GM12891 (cell line): ENCODE measurements at places on chromosomes 4 and X.

DNA sequence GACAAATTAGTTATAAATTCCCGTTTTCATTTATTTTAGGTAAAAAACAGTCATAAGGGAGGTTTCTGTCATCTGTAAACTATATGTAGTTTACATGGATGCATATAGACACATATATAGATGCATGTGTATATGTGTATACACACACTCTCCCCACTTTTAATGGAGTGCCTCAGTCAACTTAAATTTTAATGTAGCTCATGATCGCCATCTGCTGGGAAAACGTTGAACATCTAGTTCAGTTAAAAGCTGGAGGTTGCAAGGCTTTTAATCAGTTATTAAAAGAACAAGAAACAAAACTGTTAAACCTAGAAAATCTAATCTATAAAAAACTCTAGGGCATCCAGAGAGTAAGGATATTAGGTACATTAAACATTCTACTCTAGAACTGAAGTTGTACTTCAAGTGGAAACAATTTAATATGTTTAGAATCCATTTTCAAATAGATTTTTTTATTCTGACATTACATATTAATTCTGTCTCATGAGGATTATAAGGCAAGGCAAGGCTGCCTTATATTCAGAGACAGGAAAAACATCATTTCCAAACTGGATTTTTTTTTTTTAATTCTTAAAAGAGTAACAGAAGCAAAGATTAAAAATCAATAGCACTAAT lies 122.6 kb downstream of the SHISA3 start:
- DNase-seq = no peak

DNA sequence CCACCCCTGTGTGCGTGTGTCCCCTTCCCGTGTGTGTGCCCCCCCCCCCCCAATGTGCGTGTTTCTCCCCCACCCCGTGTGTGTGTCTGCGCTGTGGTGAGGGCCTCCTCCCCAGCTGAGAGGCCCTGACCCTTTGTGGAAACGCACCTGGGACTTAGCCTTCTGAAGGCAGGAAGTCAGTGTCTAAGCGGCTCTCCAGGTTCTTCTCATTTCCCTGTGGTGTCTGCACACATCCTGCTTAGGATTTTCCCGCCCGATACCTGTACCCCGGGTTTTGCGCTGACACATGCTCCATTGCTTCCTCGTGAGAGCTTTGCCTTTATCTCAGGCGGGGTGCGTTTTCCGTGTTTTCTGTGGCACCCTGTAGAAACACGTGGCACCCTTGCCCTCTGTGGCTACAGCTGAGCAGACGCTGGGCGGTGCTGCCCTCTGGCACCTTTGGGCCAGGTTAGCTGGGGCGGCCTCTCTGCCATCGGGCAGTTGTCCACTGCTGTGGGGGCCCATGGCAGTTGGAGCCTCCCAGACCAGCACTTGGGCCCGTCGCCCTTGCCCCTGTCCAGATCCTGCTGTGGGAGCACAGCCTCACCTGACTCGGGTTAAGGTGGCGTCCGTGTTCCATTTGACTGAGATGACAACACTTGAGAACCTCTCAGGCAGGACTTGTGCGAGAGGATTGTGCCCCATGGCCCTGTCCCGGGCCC lies 26.3 kb downstream of the MAEA start:
- no peak for DNase-seq

- no peak for DNase-seq
Measured at GRCh38 chr4:31045724-31046318, 325.7 kb downstream of the PCDH7 start.

DNA sequence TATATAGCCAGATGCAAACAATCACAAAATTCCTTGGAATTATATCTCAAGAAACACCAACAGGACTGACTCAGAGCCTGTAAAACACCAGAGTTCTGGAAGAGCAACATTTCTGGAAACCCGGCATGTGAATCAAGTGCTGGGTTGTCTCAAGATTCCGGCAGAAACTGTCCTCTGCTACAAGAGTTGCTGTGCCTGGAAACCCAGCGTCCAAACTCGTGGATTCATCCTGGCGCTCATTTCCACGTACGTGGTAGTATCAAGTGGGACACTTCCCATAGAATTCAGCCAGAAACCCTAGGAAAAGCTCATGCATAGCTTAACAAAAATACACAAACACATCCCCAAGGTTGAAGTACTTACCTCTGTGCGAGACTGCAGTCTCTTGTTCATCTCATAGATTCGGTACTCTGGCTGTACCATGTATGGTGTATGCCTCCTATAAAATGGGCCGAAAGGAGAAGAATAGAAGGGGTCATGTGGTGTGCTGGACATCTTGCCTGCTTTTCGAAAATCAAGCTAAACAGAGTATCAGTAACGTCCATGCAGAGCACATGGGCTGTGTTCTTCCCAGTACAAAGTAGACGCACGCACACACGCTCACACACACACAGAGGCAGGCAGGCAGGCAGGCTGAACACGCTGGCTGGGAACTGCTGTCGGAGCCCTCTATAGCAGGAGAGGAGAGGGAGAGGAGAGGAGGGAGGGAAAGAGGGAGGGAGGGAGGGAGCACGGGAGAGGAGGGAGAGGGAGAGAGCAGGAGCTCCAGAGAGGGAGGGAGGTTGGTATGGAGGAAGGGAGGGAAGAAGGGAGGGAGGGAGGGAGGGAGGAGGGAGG lies at the start of gene LDB2:
Gene LDB2 (minus strand): TSS at position 655 of the 837 bp plus-strand sequence.
- no peak for DNase-seq

- DNase-seq = no peak
Measured at GRCh38 chrX:14899607-14900006, 26.4 kb downstream of the MOSPD2 start.

GRCh38 chr4:149409555-149409962 lies 406.1 kb downstream of the IQCM start:
- no peak for DNase-seq

DNA sequence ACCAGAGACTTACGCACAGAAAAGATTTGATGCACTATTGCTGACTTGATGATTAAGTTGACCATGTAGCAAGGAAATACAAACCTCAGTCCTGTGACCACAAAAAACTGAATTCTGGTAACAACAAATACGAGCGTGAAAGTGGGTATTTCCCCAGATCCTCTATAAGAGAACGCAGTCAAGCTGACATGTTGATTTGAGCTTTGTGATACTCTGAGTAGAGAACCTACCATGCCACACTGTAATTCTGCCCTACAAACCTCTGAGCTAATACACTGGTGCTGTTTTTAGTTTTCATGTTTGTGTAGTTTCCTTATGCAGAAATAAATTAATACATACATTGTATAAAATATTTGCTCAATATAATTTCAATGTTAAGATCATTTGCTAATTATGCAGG lies 565.6 kb upstream of the EPHA5 start:
- DNase-seq = no peak

GRCh38 chrX:54029529-54030143 lies 14.6 kb downstream of the PHF8 start:
- DNase-seq = no peak

DNA sequence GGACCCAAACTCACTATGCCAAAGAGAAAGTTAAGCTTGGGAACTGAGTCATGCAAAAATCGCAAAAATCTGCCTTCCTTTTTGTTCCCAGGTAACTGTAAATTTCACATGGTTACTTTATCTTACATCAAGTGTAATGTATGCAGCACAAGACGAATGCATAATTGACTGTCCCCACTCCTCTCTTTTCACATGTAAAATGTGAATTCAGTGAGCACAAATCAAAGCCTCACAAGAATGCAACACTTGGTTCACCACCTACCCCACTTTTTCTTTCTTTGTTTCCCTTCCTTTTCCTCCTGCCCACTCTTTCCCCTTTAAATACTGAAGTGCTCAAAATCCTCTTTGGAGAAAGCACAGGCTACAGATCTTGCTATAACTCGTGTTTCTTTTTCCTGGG lies 53.2 kb downstream of the MAGED4B start:
- no peak for DNase-seq

DNA sequence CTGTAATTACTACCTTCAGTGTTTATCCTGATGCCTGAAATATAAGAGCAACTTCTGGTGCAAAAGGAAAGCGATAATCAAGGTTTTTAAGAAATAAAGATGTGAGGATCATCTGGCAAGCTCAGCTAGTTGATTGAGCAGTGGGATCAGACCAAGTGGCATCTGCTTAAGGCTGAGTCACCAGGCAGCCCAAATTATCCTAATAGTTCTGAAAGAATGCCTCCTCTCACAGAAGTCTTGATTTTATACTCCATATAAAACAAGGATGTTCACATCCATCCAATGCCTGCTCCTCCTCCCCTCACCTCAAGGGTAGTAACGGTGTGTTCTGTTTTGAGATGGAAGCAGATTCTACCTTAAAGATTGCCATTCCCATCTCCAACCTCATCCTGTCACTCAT lies 134.5 kb upstream of the RASGEF1B start:
- no peak for DNase-seq

DNA sequence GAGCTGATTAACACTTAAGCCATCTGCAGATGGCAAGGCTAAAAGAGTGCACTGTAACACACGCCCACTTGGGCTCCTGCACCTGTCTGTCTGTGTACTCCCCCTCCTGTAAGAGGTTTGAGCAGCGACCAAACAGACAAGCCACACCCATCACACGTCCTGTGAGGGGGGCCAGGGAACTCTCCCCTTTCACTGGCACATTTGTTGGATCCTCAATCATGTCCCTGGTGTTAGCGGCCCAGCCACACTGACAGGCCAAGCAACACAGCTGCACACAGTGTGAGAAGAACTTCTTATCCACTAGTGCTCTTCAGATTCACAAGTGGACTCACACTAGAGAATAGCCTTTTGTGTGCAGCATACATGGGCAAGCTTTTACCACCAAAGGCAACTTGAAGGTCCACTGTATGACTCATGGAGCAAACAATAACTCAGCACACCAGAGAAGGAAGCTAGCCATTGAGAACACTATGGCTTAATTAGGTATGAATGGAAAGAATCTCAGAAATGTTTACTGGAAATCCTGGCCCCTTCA lies 29.1 kb upstream of the UTP14A start:
- no peak for DNase-seq

DNA sequence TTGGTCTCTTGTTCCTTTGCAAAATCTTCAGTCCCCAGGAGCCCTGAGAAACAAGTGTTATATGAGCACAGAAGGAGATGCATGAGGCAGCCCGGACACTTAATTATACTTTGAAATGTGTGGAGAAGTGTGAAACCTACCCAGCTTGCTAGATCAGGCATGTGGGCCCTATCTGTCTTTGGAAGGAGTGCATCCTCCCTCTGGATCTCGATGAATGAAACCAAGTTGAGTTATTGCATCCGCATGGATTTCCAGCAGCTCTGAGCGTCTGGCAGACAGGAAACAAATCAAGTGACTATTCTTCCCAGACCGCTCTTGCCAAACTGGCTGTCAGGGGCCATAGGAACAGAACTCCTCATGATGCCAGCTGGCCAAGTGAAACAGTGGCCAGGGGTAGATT lies 19.6 kb upstream of the SOWAHD start:
- no peak for DNase-seq
